ENCODE measurements at places on chromosomes 3 and 15.

DNA sequence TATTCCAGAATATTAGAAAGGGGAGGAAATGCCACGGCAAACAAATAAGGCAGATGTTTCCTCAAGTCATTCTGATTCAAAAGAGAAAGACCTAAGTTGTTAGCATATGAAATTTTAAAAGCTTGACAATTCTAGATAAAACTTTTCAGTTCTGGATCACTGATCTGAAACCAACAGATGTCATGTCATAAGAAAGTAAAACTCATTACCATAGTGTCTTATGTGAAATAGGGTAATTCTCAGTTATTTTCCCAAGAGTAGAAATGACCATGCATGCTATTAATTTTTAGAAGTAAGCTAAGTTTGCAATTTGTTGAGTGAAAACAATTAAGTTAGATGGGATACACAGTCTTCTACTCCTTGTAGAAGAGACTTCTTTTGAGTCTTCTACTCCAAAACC is 630.3 kb downstream of the NAALADL2 start:
- no peak for DNase-seq

GRCh38 chr3:39080026-39080425 is 27.4 kb downstream of the GORASP1 start:
- no peak for DNase-seq

DNA sequence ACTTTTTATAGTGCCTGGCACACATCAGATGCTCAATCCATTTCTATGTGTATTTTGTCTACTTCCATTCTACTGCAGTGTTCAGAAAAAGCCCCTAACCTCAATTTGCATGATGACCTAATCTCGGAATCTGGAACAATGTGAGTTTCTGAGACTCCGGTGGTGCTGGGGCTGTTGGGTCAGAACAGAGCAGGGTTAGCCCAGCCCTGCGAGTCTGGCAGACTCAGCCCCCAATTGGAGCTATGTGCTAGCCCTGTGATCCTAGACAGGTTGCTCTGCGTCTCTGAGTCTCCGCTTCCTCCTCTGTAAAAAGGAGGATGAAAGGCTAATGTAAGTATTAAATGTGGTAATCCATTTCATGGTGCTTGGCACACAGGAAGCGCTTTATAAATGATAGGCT is 95.0 kb upstream of the ICE2 start:
- DNase-seq: no peak

- no peak for DNase-seq
Observed at GRCh38 chr15:92438471-92438870, 44.8 kb downstream of the ST8SIA2 start.

DNA sequence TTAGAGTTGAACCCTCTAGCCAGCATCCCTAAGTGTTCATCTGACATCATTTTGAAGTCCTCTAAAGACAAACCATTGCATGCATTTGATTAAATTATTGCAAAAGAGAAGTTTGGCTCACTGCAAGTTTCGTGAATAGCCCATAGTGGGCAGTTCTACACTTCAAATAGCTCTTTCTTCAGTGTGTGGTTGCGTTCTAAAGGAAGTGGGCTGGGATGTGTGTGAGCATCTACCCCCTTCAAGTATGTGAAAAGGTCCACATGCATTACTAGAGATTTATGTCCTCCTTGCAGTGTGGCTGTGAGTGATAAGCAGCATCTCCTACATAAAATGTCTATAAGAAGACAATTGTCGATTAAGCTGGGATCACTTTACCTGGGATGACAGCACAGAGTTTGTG is 54.6 kb downstream of the SST start:
- DNase-seq: no peak

- no peak for DNase-seq
Observed at GRCh38 chr15:101140697-101141065, 111.2 kb downstream of the CHSY1 start.

GRCh38 chr15:38042707-38043445 is 108.4 kb downstream of the TMCO5A start:
- DNase-seq: peak; percentile 89

- no peak for DNase-seq
Observed at GRCh38 chr15:77525400-77525811, 104.7 kb downstream of the HMG20A start.

All from inflammatory macrophage (primary cell).